ENCODE measurements at places on chromosomes 13 and 19. TPM values are rescaled to one million over a fixed set of nuclear protein-coding genes. Genes with fewer than 3 reads are reported as not detected.
A peak's percentile ranks its signal among the peaks of the same experiment; 100 is the strongest.

GRCh38 chr19:18898081-18898606, 2.2 kb upstream of the CERS1 start:
- H3K4me1 ChIP-seq, result peaks cover 11% of the 10 kb centered on the region
- H3K27me3 ChIP-seq, result peaks cover 13% of the 10 kb centered on the region
- no peak overlapping the region for H3K4me3 ChIP-seq
- H3K27ac ChIP-seq, result no peak overlapping the region

DNA sequence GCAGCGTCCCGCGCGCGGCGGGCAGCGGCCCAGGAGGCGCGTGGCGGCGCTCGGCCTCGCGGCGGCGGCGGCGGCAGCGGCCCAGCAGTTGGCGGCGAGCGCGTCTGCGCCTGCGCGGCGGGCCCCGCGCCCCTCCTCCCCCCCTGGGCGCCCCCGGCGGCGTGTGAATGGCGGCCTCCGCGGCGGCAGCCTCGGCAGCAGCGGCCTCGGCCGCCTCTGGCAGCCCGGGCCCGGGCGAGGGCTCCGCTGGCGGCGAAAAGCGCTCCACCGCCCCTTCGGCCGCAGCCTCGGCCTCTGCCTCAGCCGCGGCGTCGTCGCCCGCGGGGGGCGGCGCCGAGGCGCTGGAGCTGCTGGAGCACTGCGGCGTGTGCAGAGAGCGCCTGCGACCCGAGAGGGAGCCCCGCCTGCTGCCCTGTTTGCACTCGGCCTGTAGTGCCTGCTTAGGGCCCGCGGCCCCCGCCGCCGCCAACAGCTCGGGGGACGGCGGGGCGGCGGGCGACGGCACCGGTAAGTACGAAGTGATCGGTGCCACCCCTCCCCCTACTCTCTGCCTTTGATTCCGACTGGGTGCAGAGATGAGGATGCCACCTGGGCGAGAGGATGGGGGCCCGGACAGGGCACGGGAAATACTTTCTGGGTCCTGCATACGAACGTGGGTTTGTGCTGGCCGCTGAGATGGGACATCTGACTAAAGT, 874 bp downstream of the TRIM28 start:
- no peak for DNase-seq
- H3K4me1 ChIP-seq, result peaks cover 30% of the 10 kb centered on the region
- H3K4me3 ChIP-seq, result peak overlapping the region; percentile 97
- peak overlapping the region; percentile 100 for H3K27ac ChIP-seq
- H3K27me3 ChIP-seq, result no peaks in the 10 kb centered on the region

The ZNF850 gene
- total RNA-seq, result 7.0 TPM

DNA sequence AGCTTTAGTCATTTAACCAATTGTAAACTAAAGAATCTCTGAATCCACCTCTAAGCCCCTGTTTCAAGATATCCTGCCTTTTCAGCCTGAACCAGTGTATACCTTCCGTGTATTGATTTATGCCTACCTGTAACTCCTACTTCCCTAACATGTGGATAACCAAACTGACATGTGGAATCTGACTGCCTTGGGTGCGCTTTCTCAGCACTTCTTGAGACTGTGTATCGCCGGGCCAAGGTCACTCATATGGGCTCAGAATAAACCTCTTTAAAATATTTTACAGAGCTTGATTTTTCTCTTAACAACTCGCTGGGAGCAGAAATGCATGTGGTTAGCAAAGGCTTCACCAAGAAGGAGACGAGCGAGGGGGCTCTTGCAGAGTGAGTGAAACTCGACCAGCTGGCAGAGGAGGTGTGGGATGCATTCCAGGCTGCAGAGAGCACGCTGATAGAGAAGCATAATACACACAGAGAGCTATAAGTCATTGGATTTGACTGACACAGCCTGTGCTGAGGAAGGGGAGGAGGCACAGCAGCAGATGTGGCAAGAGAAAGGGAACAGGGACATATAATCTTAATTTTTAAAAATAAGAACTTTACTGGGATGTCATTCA, 268.2 kb upstream of the MAB21L1 start:
- H3K4me1 ChIP-seq, result no peaks in the 10 kb centered on the region
- H3K27me3 ChIP-seq, result peaks cover 14% of the 10 kb centered on the region
- H3K4me3 ChIP-seq, result no peak overlapping the region
- H3K36me3 ChIP-seq, result no peaks in the 10 kb centered on the region
- DNase-seq, result no peak

DNA sequence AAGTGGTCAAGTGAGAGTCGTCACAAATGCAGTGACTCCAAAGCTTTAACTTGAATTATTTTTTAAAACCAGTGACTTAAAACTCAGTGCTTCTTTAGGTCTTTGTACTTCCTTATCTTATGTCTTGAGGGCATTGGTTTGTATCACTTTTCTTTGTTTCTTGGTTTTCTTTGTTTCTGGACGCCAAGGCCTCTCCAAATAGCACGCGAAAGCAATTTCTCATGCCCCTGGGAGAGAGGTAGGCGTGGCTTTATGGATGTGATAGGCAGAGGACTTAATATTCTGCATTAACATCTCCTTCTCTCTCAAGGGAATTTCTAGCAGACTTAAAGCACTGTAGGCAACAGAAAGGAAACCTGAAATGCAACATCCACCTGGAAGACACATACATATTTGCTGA, 20.6 kb downstream of the UBE2L5 start:
- no peak for DNase-seq
- no peaks in the 10 kb centered on the region for H3K36me3 ChIP-seq
- H3K4me3 ChIP-seq, result no peak overlapping the region
- H3K27me3 ChIP-seq, result peaks cover 2% of the 10 kb centered on the region
- H3K27ac ChIP-seq, result no peak overlapping the region
- H3K4me1 ChIP-seq, result peaks cover 50% of the 10 kb centered on the region

DNA sequence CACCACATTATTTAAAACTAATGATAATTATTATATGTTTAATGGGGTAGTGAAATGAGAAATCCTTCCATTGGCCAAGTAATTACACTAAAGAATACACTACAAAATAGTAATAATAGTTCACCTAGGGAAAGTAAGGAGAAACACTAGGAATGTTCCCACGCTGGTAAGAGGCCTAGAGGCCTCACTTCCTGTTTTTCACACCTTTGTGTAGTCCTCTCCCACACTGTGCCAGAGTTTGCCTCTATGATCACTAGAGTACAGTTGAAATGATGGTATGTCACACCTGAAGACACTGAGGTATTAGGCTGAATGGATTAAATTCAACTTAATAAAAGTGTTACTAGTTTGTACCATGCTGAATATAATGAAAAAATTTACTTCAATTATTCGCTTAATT, 1348.0 kb upstream of the ATXN8OS start:
- H3K27ac ChIP-seq, result no peak overlapping the region
- H3K27me3 ChIP-seq, result no peaks in the 10 kb centered on the region
- no peaks in the 10 kb centered on the region for H3K4me1 ChIP-seq
- no peaks in the 10 kb centered on the region for H3K36me3 ChIP-seq

GRCh38 chr19:4429771-4430171, 27.3 kb downstream of the CHAF1A start:
- no peak overlapping the region for H3K27ac ChIP-seq
- no peak overlapping the region for H3K4me3 ChIP-seq
- no peaks in the 10 kb centered on the region for H3K4me1 ChIP-seq
- peaks cover 2% of the 10 kb centered on the region for H3K27me3 ChIP-seq

GRCh38 chr13:79541426-79542049, 60.6 kb downstream of the NDFIP2 start:
- H3K4me3 ChIP-seq, result no peak overlapping the region
- H3K27me3 ChIP-seq, result no peaks in the 10 kb centered on the region
- no peaks in the 10 kb centered on the region for H3K36me3 ChIP-seq
- no peaks in the 10 kb centered on the region for H3K4me1 ChIP-seq
- H3K27ac ChIP-seq, result no peak overlapping the region

DNA sequence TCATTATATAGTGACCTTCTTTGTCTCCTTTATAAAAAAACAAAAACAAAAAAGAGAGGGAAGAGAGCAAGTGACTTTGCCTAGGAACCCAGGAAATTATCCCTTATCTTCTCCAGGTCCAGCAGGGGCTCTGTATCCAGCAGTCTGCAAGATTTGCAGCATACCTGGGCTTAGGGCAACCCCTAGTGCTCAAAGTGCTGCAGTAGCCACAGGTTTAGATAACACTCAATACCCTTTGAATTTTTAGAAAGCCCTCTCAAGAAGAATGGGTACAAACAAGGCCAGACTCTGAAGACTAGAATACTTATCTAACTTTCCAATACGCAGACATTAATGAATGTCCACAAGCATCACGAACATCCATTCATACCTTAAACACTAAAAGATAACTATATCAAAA, 43.2 kb downstream of the CCNA1 start:
- H3K4me3 ChIP-seq, result no peak overlapping the region
- peaks cover 27% of the 10 kb centered on the region for H3K27me3 ChIP-seq
- H3K4me1 ChIP-seq, result no peaks in the 10 kb centered on the region
- no peak overlapping the region for H3K27ac ChIP-seq
- DNase-seq, result no peak

The ANKLE1 gene
- 2.1 TPM for total RNA-seq

DNA sequence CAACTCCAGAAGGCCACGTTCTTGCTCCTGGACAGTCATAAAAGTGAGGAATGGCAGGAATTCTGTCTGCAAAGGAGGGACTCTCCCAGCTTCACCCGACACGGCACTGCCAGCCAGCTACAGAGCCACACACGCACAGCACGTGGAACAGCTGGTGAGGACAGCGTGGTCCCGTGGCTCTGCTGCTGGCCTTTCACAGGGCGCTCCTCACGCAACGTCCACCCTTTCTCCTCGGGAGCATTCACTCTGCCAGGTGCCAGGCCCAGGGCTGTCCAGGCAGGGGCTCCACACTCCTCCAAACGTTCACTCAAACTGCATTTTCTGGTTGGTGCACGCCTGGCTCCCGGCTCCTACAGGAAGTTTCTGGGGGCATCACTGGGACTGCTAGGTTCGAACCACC, 14.4 kb downstream of the GRTP1 start:
- H3K27me3 ChIP-seq, result peaks cover 9% of the 10 kb centered on the region
- H3K27ac ChIP-seq, result no peak overlapping the region
- no peak for DNase-seq
- H3K36me3 ChIP-seq, result peaks cover 8% of the 10 kb centered on the region
- H3K4me1 ChIP-seq, result no peaks in the 10 kb centered on the region
- H3K4me3 ChIP-seq, result no peak overlapping the region

DNA sequence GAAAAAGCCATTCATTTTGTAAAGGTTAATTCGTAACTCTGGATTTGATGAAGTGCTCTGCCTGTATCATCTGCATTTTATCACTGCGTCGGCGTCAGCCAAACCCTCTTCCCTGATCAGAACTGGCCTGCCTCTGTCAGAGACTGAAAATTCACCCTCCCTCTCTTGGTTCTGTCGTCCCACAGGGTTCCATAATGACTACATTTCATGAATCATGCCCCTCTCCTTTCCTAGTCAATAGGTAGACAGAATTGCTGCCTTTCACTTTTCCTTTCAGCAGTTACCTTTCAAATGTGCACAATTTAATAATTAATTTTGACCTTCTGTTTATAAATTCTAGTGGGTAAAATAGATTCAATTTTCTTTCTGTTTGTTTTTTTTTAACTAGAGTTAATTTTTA, 423.4 kb downstream of the RFC3 start:
- peaks cover 6% of the 10 kb centered on the region for H3K27me3 ChIP-seq
- no peak for DNase-seq
- no peak overlapping the region for H3K27ac ChIP-seq
- H3K4me1 ChIP-seq, result no peaks in the 10 kb centered on the region

GRCh38 chr13:23254506-23254905, 73.7 kb downstream of the SGCG start:
- no peak overlapping the region for H3K4me3 ChIP-seq
- H3K4me1 ChIP-seq, result no peaks in the 10 kb centered on the region
- no peak for DNase-seq
- peaks cover 6% of the 10 kb centered on the region for H3K36me3 ChIP-seq
- no peak overlapping the region for H3K27ac ChIP-seq

The CLC gene
- not detected for total RNA-seq

The INSR gene
- total RNA-seq, result 0.60 TPM

The MLLT1 gene
- 37.7 TPM for total RNA-seq

DNA sequence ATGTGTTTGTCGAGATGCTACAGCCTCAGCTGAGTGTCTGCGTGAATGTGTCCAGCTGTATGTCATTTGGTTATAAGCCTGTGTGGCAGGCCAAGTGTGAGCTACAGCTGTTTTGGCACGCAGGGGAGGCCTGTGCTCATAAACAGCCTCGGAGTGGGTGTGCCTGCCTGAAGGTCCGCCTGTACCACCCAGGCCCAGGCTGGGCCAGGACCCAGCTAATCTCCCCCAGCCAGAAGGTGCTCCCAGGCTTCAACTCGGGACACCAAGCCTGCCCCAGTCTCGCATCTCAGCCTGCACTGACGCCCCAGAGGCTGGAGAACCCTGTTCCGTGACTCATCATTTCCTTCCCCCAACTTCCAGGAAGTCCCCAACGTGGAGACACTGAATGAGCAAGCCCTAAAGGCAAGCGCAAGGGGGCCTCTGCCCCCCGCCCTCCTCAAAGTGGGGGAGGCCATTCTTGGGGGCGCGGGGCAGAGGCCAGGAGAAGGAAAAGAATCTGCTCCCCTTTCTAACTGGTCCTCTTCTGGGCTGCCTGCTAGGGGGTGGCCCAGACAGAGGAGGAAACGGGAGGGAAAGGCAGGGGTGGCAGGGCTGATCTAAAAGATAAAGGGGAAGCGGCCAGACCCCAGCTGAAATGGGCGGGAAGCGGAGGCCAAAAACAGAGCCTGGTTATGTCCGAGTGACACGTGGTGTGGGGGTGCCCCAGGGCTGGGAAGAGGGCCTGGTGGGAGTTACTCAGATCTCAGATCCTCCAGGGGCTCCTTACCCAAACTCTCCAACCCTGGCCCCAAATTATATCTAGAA, 2.0 kb downstream of the SLC1A5 start:
- no peaks in the 10 kb centered on the region for H3K36me3 ChIP-seq
- H3K4me1 ChIP-seq, result peaks cover 61% of the 10 kb centered on the region
- H3K4me3 ChIP-seq, result peak overlapping the region; percentile 91
- peak overlapping the region; percentile 76 for H3K27ac ChIP-seq
- DNase-seq, result peak; percentile 84

DNA sequence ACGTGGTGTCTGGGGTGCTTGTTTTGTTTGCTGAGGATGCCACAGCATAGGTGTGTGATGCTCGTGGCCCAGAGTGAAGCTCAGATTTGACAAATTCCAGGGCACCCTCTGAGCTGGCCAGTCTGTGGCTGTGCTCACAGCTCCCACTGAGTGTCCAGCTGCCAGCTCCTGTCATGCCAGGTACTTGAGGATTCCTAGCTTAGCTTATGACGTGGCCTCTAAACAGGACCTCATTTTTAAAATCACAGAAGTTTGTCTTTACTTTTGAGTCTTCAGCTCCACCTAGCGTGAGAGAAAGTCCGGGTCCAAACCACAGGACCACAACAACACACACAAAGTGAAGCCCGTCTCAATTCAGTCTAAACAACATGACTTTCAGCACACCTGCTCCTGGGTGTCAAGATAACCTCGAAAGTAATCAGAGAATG, 117.3 kb downstream of the RAB20 start:
- peaks cover 1% of the 10 kb centered on the region for H3K4me1 ChIP-seq
- no peak overlapping the region for H3K4me3 ChIP-seq
- H3K27me3 ChIP-seq, result peaks cover 43% of the 10 kb centered on the region
- no peak for DNase-seq

The RFPL4AL1 gene
- total RNA-seq, result not detected

- H3K27me3 ChIP-seq, result no peaks in the 10 kb centered on the region
- no peak overlapping the region for H3K27ac ChIP-seq
- peaks cover 29% of the 10 kb centered on the region for H3K4me1 ChIP-seq
- no peak for DNase-seq
- H3K4me3 ChIP-seq, result no peak overlapping the region
Observed at GRCh38 chr19:41924151-41925145, 3.8 kb downstream of the ERFL start.

The CEACAM7 gene
- not detected for total RNA-seq

- H3K4me1 ChIP-seq, result peaks cover 2% of the 10 kb centered on the region
- DNase-seq, result no peak
- no peaks in the 10 kb centered on the region for H3K27me3 ChIP-seq
Observed at GRCh38 chr19:35622750-35623149, 6.1 kb upstream of the RBM42 start.

GRCh38 chr19:45322311-45322710, 364 bp downstream of the CKM start:
- peaks cover 1% of the 10 kb centered on the region for H3K4me1 ChIP-seq
- H3K27me3 ChIP-seq, result peaks cover 14% of the 10 kb centered on the region
- no peaks in the 10 kb centered on the region for H3K36me3 ChIP-seq
- H3K27ac ChIP-seq, result no peak overlapping the region
- DNase-seq, result no peak

The ATP12A gene
- not detected for total RNA-seq
